ENCODE measurements at places on chromosomes 11 and 22. TPM values are rescaled to one million over a fixed set of nuclear protein-coding genes. Genes with fewer than 3 reads are reported as not detected.

- no peak for DNase-seq
Measured at GRCh38 chr11:102600666-102601065, 24.5 kb downstream of the MMP20 start.

- no peak for DNase-seq
Measured at GRCh38 chr11:16262645-16262955, 93.7 kb downstream of the SOX6 start.

GRCh38 chr22:23578306-23578705, 1.8 kb downstream of the IGLL1 start:
- DNase-seq = no peak

DNA sequence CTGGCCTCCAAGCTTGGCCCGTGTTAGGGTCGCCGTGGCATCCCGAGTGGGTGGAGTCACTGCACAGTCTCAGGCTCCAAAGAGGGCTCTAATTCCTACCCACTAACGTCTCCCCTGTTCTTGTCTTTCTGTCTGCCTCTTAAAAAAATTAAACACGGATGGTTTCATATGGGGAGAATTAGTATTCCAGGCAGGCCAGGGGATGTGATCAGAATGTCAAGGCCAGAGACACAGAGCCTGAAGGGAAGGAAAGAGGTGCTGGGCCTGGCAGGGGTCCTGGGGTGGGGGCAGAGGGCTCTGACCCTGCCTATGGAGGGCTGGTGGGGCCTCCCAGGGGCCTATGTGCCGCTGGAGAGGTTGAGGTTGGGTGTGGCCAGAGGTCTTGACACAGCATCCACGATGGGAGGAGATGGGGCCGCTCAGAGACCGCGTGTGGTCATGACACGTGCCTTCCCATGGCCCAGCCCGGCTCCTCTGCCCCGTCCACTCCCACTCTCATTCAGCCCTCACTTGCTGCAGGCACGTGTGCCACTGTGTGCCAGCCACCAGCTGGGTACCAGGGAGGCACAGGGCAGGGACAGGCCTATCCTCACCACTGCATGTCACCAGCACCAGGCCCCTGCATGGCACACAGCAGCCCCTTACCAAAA, 56.5 kb downstream of the FLRT1 start:
- DNase-seq = no peak

GRCh38 chr11:89293965-89294679, 116.4 kb downstream of the TYR start:
- DNase-seq = no peak

DNA sequence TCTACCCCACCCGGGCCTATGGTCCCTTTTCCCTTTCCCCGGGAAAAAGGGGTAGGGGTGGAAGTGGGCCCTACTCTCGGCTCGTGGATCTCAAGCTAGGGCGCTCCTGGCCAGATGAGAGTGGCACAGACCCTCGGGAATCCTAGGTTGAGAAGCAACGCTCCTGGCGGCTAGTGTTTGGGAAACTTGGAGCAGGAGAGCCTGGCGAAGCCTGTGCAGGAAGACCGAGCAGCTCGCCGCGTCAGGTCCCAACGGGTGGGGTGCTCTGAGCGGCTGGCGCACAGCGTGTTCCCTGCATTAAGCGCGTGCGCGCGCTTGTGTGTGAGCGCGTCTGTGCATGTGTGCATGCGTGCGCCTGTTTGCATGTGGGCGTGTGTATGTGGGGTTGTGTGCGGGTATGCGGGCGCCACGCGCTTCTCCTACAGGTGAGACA, 7.1 kb upstream of the FLI1 start:
- DNase-seq = no peak

DNA sequence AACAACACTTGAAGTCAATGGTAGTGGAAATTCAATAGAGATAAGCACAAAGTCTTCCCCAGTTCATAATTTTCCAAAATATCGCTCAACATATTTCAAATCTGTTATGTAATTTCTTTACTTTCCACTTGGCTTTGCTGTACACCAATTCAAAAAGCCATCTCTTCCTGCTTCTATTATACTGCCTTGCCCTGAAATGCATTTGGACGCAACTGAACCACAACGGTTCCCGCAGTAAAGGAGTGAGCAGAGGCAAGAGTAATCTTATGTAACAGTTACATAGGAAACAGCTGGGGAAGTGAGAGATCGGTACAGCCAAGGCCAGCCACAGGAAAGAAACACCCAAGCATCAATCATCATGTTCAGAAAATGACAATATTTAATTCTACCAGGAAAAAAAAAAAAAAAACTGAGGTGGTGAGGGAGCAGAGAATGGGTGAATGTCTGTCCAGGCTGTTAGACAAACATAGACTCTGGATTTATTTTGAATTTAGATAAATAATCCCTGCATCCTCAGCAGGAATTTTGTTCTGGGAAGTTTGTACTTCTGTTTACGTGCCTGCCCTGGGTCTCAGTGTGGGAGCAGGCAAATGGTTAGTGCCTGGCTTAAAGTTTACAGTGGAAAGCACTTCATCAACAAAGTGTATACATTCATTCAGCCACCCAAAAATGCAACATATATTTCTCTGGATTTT, 392.2 kb downstream of the ETS1 start:
- DNase-seq = no peak

DNA sequence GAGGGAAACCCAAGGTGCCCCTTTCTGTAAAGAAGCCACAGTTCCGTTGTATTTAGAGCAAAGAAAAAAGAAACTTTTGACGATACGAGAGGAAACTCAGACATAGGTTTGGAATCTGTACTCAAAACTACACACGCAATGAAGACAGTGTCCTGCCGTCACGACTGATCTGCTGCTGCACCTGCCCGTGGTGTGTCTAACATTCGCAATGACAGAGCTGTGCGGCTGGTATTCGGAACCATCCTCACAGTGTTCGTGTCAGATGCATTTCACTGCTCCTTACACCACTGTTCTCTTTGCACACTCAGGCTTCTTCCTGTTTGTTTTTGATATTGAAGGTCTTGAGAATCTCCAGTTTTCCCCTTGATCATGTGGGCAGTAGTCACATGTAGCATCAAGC, 84.8 kb downstream of the RTL6 start:
- no peak for DNase-seq

DNA sequence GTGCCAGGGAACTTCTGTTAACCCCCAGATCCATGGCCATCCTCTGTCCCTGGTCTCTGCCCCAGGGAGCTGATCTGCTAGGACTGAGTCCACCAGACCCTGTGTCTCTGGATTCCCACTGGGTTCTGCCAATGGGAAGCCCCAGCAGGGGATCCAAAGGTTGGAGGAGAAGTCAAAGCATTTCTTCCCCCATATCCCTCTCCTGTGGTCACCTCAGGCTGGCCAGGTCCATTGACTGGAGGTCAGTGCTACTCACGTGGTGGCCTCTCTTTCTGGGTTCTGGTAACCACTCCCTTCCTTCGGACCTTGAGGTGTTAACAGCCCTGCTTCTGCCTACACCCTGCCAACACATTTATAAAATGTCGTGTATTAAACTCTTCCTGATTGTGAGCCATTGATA, 69.7 kb upstream of the NECTIN1 start:
- DNase-seq = no peak

GRCh38 chr11:119797736-119798135, 68.7 kb upstream of the NECTIN1 start:
- no peak for DNase-seq

DNA sequence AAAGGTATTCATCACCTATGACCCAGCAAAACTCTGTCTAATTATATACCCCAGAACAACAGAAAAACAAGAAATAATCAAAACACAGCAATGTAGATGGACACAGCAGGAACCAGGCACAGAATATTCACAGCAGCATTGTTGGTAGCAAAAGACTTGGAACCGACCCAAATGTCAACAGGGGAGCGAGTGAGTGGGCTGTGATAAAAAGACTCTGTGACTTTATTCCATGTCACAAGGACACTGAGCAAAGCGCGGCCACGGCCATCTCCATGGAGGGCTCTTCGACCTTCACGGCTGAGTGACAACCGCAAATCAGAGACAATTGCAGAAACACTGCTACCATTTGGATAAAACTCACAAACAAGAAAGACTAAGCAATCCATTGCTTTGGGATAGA, 1373.1 kb downstream of the TBC1D22A start:
- DNase-seq = no peak

DNA sequence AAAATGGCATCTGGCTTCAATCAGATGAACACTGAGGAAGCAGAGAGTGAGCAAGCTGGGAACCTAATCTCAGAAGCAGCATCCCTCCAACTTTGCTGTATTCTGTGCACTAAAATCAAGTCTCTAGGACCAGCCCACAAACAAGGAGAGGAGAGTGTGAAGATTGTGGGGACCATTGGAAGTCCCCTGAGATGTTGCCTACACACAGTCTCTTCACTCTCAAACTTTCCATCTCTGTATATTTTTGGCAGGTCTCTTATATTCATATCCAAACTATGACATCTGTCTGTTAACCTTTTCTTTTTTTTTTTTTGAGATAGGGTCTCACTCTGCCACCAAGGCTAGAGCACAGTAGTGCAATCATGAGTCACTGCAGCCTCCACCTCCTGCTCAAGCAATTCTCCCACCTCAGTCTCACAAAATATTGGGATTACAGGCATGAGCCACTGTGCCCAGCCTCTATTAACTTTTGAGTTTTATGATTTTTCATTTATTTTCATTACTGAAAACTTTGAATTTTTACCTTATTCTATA, 1096.4 kb downstream of the TBC1D22A start:
- no peak for DNase-seq

DNA sequence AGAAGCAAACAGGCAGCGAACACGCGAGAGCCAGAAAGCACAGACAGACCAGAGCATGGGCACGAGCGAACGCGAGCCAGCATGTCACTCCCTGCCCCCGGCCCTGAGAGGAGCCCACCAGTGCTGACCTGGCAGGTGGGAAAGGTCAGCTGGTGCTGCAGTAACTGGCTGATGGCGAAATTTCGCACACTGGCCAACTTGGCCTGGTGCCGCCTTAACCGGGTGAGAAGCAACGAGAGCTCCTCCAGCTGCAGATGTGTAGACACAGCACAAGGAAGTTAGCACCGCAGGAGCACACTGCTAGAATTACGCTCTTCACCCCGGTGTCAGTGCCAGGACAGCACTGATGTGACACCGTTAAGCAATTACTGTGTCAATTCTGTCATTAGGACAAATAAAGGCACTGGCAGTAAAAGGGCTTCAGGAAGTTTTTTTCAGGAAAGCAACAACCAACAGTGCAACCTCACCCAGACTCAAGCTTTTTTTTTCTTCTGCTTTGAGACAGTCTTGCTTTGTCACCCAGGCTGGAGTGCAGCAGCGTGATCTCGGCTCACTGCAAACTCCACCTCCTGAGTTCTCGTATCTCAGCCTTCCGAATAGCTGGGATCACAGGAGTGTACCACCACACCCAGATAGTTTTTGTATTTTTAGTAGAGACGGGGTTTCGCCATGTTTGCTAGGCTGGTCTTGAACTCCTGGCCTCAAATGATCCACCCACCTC, 76.8 kb downstream of the C11orf58 start:
- no peak for DNase-seq

GRCh38 chr11:102495161-102496042, 35.1 kb downstream of the MMP7 start:
- DNase-seq = no peak

- no peak for DNase-seq
Measured at GRCh38 chr11:72234920-72235319, 9.1 kb downstream of the PHOX2A start.

Gene OR56A1
- total RNA-seq = not detected

Gene OR6A2
- total RNA-seq = 0.47 TPM

Gene SHANK3
- 22.7 TPM for total RNA-seq

Gene MS4A4A
- total RNA-seq = 61.3 TPM

Gene TBX10
- total RNA-seq = not detected

Gene SEZ6L
- total RNA-seq = 0.16 TPM

Gene GLYATL2
- total RNA-seq = not detected

Gene SPDYC
- total RNA-seq = not detected

Gene MISFA
- total RNA-seq = 1.8 TPM

All from omental fat pad (tissue), 4 donors.